ENCODE measurements at places on chromosomes 12 and 14. TPM values are rescaled to one million over a fixed set of nuclear protein-coding genes. Genes with fewer than 3 reads are reported as not detected.

DNA sequence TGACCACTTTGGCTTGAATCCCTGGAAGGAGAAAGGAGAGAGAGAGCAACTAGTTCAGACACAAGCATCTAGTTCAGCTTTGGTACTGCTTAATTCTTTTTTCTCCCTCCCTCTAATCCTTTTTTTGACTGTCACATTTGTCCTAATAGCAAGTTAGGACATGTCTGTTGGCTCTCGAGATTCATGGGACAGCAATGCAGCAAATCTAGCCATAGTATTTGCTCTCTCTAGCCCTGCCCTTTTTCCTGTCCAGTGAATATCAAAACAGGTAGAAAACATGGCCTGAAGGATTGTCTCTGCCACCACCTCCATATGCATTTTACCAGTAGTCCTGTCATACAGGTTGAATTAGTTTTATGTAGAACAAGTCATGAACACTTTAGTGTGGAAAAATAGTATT, 116.4 kb downstream of the PTPRB start:
- H3K4me3 ChIP-seq, result no peak overlapping the region
- no peak overlapping the region for H3K27ac ChIP-seq
- no peak for DNase-seq
- no peaks in the 10 kb centered on the region for H3K4me1 ChIP-seq
- no peaks in the 10 kb centered on the region for H3K27me3 ChIP-seq

- no peak overlapping the region for H3K27ac ChIP-seq
- no peaks in the 10 kb centered on the region for H3K4me1 ChIP-seq
- no peaks in the 10 kb centered on the region for H3K27me3 ChIP-seq
- no peak for DNase-seq
- no peak overlapping the region for H3K4me3 ChIP-seq
These were observed 80.2 kb downstream of the TMCC3 start for GRCh38 chr12:94570161-94570560.

Gene TPPP2
- not detected for total RNA-seq

DNA sequence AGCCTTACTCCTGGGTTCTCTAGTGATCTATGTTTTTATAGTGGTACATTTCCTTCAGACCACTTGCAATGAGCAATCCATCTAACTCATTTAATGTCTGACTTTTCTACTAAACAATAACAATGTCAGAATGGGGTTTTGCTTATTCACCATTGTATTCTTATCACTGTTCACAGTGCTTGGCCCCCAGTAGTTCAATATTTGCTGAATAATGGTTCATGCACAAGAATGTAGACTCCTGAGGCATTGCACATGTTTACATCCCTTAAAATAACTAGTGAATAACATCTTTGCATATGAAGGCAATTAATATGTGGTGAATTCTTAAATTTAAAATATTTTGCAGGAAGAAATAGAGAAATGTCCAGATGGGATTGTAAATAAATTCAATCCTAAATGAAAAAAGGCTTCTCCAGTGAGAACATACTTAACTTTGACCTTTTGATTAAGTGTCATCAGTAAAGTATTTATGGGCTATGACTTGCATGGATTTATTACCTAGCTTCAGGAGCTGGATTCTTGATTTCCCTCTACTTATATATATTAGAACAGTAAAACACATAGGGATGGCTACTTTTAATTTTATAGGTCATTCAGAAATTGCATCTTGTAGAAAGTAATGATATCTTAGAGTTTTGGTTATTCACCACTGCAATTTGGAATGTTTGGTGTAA, 3.4 kb downstream of the CCER1 start:
- no peaks in the 10 kb centered on the region for H3K36me3 ChIP-seq
- H3K4me1 ChIP-seq, result no peaks in the 10 kb centered on the region
- no peak for DNase-seq
- H3K27me3 ChIP-seq, result no peaks in the 10 kb centered on the region
- H3K27ac ChIP-seq, result no peak overlapping the region

DNA sequence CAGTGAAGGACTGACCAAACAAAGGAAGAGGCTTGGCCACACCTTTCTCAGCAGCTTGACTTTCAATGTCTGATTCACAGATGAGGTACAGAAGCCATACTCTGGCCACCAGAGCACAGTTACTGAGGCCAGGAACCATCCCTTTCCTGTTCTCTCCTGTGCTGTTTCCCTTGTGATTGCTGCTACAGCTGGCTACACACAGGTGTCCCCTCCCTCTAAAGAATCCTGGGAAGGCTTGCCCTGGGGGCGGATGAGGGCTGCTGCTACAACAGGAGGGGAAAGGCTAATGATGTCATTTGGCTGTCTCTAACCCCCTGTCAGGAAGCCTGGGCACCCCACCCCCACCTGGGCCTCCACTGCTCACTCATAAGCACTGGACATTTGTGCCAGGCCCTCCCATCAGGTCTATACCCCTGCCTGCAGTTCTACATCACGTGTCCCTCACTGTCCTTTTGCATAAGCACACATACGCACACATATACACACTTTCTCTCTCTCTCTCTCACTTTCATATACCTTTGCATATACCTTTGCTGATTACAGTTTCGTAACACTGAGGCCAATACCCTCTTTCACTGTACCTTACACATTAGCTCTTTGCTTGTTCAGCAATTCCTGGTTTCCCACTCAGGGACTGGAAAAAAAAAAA, 41.4 kb downstream of the PRPF40B start:
- no peak overlapping the region for H3K4me3 ChIP-seq
- no peak overlapping the region for H3K27ac ChIP-seq

DNA sequence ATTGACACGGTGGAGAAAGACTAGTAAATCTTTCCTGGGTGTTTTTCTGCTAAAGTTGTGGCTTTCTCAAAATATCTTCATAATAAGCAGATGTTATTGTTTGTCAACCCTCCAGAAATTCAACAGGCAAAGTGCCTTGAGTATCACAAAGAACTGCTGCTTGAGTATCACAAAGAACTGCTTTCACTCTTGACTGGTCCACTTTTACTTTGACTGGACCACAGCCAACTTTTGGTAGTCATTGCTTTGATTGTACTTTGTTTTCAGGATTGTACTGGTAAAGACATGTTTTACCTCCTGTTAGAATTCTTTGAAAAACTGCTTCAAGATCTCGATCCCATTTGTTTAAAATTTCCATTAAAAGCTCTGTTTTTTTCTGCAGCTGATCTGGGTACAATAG, 62.6 kb downstream of the PDZRN4 start:
- H3K27me3 ChIP-seq, result no peaks in the 10 kb centered on the region
- H3K27ac ChIP-seq, result no peak overlapping the region
- DNase-seq, result no peak
- H3K36me3 ChIP-seq, result no peaks in the 10 kb centered on the region
- H3K4me3 ChIP-seq, result no peak overlapping the region

Gene EML1
- total RNA-seq, result 148 TPM

Measured in sigmoid colon (tissue), 7 donors.